ENCODE measurements at places on chromosomes 5 and 9. TPM values are rescaled to one million over a fixed set of nuclear protein-coding genes. Genes with fewer than 3 reads are reported as not detected.

PITX1 gene
- total RNA-seq, result 0.33 TPM

TSLP gene
- 0.44 TPM for total RNA-seq

ERGIC1 gene
- 95.2 TPM for total RNA-seq

NR6A1 gene
- 1.3 TPM for total RNA-seq

OR1L1 gene
- total RNA-seq, result not detected

S100Z gene
- not detected for total RNA-seq

TMEM215 gene
- not detected for total RNA-seq

C5orf52 gene
- total RNA-seq, result not detected

CCNJL gene
- total RNA-seq, result 0.32 TPM

HSPA5 gene
- 91.9 TPM for total RNA-seq

ARL14EPL gene
- total RNA-seq, result not detected

QRFP gene
- total RNA-seq, result not detected

RANBP3L gene
- 11.0 TPM for total RNA-seq

MYMK gene
- not detected for total RNA-seq

CSF2 gene
- not detected for total RNA-seq

TENT4A gene
- 24.8 TPM for total RNA-seq

CARTPT gene
- not detected for total RNA-seq

ADAMTS13 gene
- total RNA-seq, result 2.9 TPM

WWC1 gene
- 59.6 TPM for total RNA-seq

ADAMTS2 gene
- total RNA-seq, result 51.8 TPM

SEMA6A gene
- 40.3 TPM for total RNA-seq

DDX4 gene
- not detected for total RNA-seq

SV2C gene
- total RNA-seq, result 0.32 TPM

PRDM9 gene
- not detected for total RNA-seq

IL6ST gene
- 573 TPM for total RNA-seq

DCAF10 gene
- 38.7 TPM for total RNA-seq

MOB3B gene
- total RNA-seq, result 12.8 TPM

IL3 gene
- total RNA-seq, result not detected

ECSCR gene
- total RNA-seq, result 17.4 TPM

IRGM gene
- 0.66 TPM for total RNA-seq

IFNA13 gene
- not detected for total RNA-seq

NTRK2 gene
- 112 TPM for total RNA-seq

ENG gene
- 30.9 TPM for total RNA-seq

SLC25A48 gene
- total RNA-seq, result 1.8 TPM

CCDC69 gene
- 97.0 TPM for total RNA-seq

TMEM38B gene
- total RNA-seq, result 25.2 TPM

TXNDC8 gene
- total RNA-seq, result not detected

TRIM14 gene
- total RNA-seq, result 14.6 TPM

PCDHGB2 gene
- 10.5 TPM for total RNA-seq

TRPM6 gene
- 0.80 TPM for total RNA-seq

PROB1 gene
- total RNA-seq, result 0.73 TPM

TIMD4 gene
- total RNA-seq, result 0.88 TPM

MZB1 gene
- total RNA-seq, result 8.6 TPM

CCL28 gene
- total RNA-seq, result 192 TPM
